GM18507 (cell line): ENCODE measurements at places on chromosomes 2 and 18.

GRCh38 chr2:185433824-185434223 is 304.8 kb upstream of the FSIP2 start:
- no peak for DNase-seq

- DNase-seq: no peak
Observed at GRCh38 chr2:24859968-24860600, 60.0 kb downstream of the ADCY3 start.

GRCh38 chr2:26451700-26452099 is 26.2 kb downstream of the OTOF start:
- no peak for DNase-seq

DNA sequence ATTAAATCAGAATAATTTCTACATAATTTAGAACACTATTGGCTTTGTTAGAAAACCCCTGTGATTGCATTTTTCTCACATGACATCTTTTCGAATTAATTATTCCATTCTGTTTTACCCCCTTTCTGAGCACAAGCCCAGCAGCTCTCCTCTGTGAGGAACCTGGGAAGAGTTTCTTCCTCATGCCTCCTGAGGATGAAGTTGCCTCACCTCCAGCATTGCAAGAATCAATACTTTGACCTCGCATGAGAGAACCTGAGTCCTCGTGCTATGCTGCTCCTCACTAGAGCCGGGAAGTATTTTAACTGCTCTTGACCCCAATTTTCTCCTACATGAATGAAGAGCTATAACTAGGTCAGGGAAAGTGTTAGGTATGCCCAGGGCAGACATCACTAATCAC is 77.1 kb upstream of the RAPH1 start:
- DNase-seq: no peak

DNA sequence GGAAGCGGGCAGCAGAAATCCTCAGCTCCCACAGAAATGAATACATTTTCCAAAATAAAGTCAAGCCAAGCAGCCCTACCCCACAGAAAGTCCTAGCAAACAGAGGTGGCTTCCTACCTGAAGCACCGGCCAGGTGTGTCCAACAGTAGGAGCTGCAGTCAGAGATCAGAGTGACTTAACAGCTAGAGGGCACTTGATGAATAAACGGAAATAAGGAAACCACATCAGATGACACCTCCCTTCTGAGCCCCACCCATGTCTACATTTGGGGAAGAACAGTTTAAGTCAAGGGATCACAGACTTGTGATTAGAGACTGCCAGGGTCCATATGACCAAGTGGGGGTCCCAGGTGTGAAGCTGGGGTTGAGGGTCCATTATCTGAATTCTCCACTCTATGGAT is at the start of gene CXCR1:
CXCR1 (minus strand) TSS at position 172 of the 400 bp plus-strand sequence. CDS start 1,751 bp downstream, outside the sequence.
- DNase-seq: no peak
